GM19239 (cell line): ENCODE measurements at places on chromosomes 7 and 10.

DNA sequence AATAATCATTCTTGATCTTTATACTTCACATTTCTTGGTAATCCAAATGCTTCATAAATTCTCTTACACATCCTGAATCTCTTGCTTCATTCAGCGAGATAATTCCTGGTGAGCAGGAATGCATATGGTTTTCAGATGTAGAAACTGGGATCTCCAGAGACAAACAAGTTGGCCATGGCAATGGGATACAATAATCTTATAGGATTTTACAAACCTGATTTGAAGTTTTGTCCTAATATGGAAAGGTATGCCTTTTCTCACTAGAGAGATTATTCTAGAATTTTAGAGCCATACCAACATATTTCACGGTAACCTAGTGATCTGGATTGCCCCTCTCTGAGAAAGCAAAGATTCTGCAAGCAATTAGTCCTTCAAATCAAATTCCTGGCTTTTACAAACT, 13.1 kb upstream of the TRDMT1 start:
- DNase-seq = no peak

DNA sequence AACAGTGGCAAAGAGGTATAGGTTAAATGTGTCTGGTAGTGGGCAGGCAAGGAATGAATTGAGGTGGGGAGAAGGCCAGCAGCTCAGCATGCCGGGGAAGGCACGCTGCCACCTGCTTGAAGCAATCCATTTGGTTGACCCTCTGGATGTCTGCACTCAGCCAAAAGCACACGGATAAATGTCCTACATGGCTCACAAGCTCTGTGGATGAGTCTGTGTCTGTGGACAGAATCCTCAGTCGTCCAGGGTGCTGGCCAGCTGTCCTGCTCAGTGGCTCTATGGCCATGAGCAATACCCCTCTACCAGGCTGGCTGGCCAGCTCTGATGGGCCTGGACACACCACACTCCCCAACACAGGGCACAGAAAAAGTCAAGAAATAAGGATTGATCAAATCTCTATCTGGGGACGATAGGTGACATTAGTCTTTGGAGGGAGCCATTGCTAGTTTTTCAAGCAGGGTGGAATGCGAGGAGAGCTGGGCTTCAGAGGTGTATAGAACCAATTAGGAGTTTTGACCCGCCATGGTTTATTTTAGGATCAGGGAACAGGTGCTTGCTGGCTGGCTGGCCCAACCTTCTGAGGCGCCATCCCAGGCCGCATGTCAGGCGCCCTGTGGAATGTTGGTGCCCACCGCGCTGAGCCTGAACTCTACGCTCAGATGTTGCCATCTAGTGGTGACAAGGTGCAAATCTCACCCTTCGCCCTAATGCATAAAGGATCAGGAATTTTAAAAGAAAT, 493.4 kb downstream of the TNS3 start:
- DNase-seq = peak; percentile 15

DNA sequence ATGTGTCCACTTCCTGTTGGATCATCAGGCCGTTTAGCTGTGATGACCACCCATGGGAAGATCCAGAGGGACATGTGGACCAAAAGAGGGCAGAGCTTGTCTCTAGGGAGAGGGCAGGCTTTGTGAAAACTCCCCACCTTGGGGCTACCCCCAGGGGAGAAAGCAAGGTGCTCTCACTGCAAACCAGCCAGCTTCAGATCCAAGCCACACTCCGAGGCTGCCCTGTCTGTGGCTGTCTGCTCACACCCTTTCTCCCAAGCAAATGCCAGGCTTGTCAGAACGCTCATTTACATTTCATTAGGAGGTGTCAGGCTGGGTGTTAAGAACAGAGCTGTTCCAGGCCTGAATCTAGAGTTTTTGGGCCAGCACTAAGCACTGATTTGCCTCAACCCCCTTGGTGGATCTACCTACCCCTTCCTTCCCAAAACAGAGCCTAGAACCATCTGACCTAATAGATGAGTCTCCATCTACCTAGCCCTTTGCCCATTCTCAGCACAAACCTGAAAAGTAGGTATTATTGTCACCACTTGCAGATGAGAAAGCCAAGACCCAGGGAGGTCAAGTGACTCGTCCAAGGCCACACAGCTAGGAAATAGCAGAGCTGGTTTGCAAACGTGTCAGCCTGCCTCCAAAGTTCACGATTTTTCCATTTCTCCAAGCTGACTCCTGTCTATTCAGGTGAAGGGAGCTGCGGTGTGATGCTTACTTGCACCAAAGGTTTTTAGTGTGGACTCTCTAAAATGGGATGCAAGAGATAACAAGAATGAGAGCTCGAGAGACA, 130.9 kb downstream of the EMX2 start:
- no peak for DNase-seq

- no peak for DNase-seq
Observed at GRCh38 chr10:30309403-30309802, 39.7 kb downstream of the MTPAP start.

GRCh38 chr10:128036746-128037543, 89.3 kb downstream of the MKI67 start:
- DNase-seq = no peak

DNA sequence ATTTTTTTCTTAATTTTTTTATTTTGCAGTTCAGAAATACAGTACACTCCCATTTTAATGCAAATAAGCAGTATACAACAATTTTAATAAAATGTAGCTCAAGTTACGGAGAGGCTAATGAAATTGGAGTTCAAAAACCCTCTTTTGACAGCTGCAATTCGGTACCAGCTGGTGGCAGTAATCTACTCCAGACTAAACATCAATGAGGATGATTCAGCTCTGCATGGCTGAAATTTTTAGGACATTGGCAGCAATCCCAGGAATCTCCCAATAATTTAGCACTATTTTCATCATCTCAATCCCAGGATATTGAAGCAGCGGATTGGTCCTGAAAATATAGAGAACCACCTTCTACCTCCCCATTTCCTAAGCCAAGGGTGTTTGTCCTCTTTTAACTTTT, 278.8 kb downstream of the CACNA2D1 start:
- no peak for DNase-seq

DNA sequence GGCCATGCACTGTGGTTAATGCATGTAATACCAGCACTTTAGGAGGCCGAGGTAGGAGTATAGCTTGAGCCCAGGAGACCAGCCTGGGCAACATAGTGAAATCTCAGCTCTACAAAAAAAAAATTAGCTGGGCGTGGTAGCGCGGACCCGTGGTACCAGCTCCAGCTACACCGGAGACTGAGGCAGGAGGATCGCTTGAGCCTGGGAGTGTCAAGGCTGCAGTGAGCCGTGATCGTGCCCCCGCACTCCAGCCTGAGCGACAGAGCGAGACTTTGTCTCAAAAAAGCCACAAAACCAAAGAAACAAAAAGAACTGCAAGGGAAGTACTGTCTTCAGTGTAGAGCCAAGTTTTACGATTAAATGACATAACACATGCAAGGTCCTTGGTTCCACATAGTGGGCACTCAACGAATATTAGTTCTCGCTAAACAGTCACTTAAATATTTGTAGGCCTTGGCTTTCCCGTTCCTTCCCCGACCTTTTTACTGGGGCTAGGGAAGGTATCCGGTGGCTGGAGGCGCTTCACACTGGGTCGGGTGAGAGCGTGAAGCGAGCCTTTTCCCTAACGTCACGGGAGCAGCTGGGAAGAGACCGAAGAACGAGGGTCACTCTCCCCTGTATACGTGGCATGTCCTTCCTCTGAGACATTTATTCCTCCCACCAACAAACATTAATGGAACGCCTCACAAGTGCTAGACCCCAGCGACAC, 993 bp upstream of the SND1 start:
- DNase-seq = no peak

DNA sequence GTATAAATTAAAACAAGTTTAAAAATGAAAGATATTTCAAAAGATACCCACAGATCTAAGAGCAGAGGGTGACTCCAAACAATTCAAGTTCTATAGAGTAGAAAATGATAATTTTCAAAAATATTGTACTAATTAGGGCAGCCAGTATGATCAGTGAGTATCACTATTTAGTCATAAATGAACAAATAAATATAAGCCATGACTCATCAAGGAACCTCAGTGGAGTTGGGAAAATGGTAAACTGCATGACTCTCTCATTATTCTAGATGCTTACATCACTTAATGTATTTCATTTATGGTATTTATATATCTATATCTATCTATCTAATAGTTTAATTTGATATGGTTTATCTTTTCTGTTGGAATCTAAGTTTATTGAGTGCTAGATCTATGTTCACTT, 94.3 kb downstream of the THSD7A start:
- no peak for DNase-seq

DNA sequence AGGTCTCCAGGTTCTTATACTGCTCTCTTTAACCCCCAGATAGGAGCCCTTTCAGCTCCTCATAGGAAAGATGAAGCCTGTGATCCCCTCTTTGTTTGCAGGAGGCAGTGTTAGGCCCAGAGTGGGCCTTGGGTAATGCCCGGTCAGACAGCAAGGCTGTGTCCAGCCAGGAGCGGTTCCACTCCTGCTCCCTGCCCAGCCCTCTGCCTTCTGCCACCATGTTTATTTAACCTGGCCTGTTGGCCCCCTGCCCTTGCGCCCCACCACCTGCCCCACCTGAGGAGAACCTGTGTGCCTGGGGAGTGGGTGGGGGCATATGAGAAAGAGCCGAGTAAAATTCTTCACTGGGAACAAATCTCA, 24.3 kb downstream of the CDH23 start:
- DNase-seq = no peak
